ENCODE measurements at places on chromosomes 1 and 21. TPM values are rescaled to one million over a fixed set of nuclear protein-coding genes. Genes with fewer than 3 reads are reported as not detected.

CFHR3 gene
- total RNA-seq, result not detected

MSH4 gene
- 0.60 TPM for total RNA-seq

RYR2 gene
- 8.8 TPM for total RNA-seq

OR2M3 gene
- not detected for total RNA-seq

RNASEL gene
- 3.6 TPM for total RNA-seq

ACTN2 gene
- total RNA-seq, result 0.21 TPM

DNA sequence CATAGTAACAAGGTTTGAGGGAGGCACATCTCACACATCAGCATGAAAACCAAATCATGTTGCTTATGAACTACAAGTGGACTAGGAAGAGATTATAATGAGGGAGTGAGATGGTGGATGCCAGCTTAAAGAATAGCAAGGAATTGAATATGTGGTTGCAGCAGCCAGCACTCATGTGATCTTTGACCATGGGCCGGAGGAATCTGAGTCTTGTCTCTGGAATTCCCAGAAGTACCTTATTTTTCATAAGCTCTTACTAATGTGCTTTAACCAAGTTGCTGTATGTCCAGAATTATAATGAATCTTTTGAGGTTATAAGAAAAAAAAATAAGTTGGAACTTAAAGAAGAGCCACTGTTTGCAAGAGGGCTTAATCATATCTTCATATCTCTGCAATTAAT lies 97.0 kb downstream of the DISP1 start:
- H3K27me3 ChIP-seq, result no peaks in the 10 kb centered on the region
- no peaks in the 10 kb centered on the region for H3K4me1 ChIP-seq
- no peak overlapping the region for H3K4me3 ChIP-seq
- no peaks in the 10 kb centered on the region for H3K36me3 ChIP-seq

DNA sequence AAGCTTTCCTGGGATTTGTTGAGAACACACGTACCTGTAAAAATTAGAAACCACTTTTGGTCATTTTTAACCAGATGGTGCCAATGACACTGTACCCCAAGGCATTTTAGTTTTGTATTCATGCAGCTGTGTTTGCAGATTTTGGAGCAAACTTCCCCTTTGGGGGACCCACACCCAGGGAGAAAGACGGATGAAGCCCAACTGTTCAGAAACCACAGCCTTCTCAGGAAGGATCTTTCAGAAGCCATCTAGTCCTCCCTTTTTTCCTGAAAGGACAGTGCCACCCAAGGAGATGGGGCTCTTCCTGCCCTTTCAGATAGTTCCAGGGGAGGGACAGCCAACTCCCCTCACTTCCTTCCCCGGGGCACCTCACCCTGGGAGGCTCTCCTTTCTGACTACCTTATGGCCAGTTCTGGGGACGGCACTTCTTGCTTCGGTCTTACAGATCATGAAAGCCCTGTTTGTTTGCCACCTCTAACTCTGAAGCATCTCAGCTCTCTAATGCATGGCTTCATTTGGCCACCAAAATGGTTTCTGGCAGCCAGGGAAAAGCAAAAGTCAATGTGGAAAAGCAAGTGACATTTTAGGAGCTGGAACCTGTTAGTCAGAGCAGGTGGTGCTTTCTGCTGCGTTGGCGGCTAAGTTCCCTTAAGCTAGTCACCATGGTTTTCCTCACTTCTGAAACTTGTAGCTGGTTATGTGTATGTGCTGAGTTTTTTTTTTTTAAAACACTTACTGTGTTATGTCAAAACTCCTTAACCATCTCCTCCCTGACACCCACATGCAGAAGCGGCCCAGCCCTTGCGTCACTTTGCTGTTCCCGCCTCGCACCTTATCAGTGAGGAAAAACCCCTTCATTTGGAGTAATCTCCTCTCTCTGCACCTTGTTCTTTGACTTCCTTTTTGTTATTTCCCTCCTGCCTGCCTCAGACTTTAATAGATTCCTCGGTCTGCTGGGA lies 10.1 kb downstream of the TMCC2 start:
- peaks cover 8% of the 10 kb centered on the region for H3K36me3 ChIP-seq
- DNase-seq, result no peak
- peak overlapping the region; percentile 91 for H3K27ac ChIP-seq
- no peaks in the 10 kb centered on the region for H3K27me3 ChIP-seq
- peaks cover 38% of the 10 kb centered on the region for H3K4me1 ChIP-seq

- H3K4me3 ChIP-seq, result no peak overlapping the region
- H3K36me3 ChIP-seq, result no peaks in the 10 kb centered on the region
- H3K27ac ChIP-seq, result no peak overlapping the region
These were observed 40.3 kb downstream of the CLEC20A start for GRCh38 chr1:178456472-178456871.

- H3K27me3 ChIP-seq, result no peaks in the 10 kb centered on the region
- H3K4me1 ChIP-seq, result peaks cover 2% of the 10 kb centered on the region
- no peak for DNase-seq
- H3K27ac ChIP-seq, result no peak overlapping the region
These were observed 19.6 kb downstream of the CCDC24 start for GRCh38 chr1:44010935-44011471.

DNA sequence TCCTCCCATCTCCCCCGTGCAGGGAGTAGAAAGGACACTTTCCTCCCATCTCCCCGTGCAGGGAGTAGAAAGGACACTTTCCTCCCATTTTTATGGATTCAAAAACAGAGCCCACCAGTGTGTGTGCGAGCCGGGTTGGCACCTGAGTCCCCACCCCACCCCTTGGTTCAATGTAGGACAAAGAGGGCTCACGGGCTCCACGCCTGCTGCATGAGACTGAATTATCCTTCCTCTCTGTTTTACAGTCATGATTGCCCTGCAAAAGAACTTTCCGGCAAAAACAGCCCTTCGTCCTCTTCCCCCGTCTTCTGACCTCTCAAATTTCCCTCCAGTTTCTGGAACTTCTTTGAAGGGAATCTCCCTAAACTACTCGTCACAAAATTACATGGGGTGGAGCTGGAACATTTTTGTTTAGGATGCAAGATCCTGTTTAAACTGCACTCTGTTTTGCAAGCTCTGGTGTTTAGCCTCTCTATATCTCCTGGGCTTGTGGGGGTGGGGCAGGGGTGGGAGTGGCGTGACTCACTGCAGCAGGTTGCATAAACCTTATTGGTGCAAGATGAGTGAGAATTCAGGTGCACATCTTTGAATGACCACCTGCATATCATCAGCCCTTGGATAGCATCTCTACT lies 99.8 kb downstream of the PSMG1 start:
- no peaks in the 10 kb centered on the region for H3K36me3 ChIP-seq
- no peak overlapping the region for H3K27ac ChIP-seq
- H3K4me1 ChIP-seq, result no peaks in the 10 kb centered on the region
- H3K27me3 ChIP-seq, result peaks cover 11% of the 10 kb centered on the region
- no peak for DNase-seq

DNA sequence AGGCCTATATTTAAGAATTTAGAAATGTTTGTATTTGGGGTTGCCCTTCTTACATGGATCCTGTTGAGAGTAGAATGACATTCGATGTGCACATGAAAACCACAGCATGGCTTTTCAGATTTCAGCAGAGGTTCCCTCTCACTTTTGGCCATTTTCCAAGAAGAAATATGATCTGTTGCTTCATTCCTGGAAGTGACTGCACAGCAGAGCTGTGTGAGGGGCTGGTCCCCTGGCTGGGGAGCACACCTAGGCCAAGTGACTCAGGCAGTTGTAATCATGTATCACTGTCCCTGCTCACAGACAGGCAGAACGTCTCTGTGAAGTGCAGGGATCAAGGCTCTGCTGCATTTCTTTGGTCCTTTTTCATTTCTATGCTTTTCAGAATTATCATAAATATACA lies 32.3 kb downstream of the AGT start:
- DNase-seq, result no peak
- H3K27me3 ChIP-seq, result no peaks in the 10 kb centered on the region
- no peak overlapping the region for H3K27ac ChIP-seq
- no peaks in the 10 kb centered on the region for H3K4me1 ChIP-seq

GRCh38 chr1:89871768-89872473 lies 51.1 kb downstream of the LRRC8D start:
- DNase-seq, result no peak
- no peaks in the 10 kb centered on the region for H3K27me3 ChIP-seq
- peaks cover 44% of the 10 kb centered on the region for H3K36me3 ChIP-seq
- H3K4me1 ChIP-seq, result peaks cover 25% of the 10 kb centered on the region

DNA sequence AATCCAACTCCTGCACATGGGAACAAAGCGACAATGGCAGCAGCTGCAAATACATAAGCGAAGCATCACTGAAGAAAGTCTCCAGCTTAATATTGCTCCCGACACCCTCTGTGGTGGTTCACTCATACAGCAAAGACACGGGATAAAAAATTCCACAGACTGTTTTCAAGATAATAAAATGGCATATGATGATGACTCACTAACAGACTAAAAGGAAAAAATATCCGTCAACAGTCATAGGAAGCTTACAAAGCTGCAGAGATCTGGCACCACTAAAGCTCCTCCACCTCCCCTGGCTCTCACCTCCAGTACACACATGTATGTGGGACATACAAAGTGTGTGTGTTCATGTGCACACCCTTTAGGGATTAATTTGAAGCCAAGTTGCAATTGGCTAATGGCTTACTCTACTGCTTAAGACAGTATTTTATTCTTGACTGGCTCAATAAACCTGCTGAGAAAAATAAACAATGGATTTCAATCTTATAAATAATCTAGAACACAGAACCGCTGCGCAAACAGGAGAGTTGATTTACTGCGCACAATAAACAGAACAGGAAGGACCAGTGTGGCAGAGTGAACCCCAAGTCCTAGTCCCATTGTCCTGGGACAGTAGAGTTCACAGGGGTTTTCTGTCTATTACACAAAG lies 94.4 kb downstream of the SLC45A1 start:
- H3K36me3 ChIP-seq, result peaks cover 66% of the 10 kb centered on the region
- H3K27ac ChIP-seq, result no peak overlapping the region
- peaks cover 35% of the 10 kb centered on the region for H3K4me1 ChIP-seq
- H3K27me3 ChIP-seq, result no peaks in the 10 kb centered on the region
- no peak for DNase-seq
- no peak overlapping the region for H3K4me3 ChIP-seq

GRCh38 chr21:44529011-44529421 lies 11.0 kb downstream of the KRTAP10-1 start:
- no peak for DNase-seq
- H3K4me1 ChIP-seq, result no peaks in the 10 kb centered on the region
- no peak overlapping the region for H3K27ac ChIP-seq

DNA sequence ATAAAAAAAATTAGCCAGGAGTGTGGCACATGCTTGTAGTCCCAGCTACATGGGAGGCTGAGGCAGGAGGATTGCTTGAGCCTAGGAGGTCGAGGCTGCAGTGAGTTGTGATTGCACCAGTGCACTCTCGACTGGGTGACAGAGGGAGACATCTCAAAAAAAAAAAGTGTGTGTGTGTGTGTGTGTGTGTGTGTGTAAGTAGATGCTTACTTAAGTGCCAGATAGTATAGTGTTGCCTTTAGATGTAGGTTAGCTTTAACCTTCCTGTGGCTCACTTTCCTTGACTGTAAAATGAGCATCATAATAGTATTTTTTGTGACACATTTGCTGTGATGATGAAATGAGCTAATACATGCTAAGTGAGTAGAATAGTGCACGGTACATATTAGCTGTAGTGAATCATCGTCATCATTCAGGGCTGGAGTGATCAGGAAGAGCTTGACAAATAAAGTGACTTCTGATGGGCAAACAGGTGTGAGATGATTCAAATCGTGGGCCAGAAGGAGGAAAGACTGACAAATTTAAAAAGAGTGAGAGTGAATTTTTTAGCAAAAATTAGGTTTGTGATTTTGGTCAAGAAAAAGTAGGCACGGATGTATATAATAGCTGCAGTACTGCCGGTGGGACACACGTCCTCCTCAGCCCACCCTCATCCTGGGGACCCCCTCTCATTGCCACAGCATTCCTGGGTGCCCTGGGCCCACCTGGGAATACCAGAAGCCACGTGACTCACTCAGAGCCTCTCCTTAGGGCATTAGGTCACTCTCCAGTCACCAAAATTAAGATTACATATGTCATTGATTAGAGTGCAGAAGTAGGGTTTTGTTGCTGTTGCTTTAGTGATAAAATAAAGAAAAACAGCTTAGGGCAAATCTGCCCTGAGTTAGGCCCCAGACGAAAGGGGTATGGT lies 33.9 kb downstream of the EIF2D start:
- no peak for DNase-seq
- no peaks in the 10 kb centered on the region for H3K27me3 ChIP-seq
- peak overlapping the region; percentile 55 for H3K4me3 ChIP-seq
- peak overlapping the region; percentile 98 for H3K27ac ChIP-seq
- H3K4me1 ChIP-seq, result peaks cover 96% of the 10 kb centered on the region

DNA sequence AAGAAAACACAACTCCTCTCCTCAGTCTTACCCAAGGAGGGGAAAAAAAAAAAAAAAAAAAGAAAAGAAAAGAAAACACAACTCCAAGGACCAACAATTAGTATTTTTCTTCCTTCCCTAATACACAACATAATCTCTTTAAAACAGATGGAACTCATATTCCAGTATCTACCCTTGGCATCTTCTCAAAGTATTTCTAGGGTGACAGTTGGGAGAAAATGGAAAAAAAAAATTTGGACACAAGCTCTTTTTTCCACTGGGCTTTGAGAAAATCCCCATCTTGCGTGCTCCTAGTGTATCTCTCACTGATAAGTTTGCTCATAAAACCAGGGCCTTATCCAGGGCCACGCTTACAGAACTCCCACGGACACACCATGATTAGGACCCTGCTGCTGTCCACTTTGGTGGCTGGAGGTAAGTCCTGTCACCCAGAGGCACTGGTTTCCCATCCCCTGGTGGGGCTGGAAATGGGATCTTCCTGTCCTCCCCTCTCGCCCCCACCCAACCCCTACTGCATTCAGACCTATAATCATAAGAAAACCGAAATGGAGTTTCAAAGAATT lies at the start of gene CELA2B:
Gene CELA2B (plus strand): TSS at position 353 of the 563 bp plus-strand sequence. CDS start 22 bp downstream, at position 375.
- no peaks in the 10 kb centered on the region for H3K4me1 ChIP-seq
- H3K27ac ChIP-seq, result no peak within 1 kb of the TSS
- no peaks in the 10 kb centered on the region for H3K36me3 ChIP-seq
- H3K4me3 ChIP-seq, result no peak within 1 kb of the TSS

GRCh38 chr21:22711636-22712035 lies 1713.4 kb downstream of the NCAM2 start:
- no peak for DNase-seq
- H3K36me3 ChIP-seq, result no peaks in the 10 kb centered on the region
- no peaks in the 10 kb centered on the region for H3K4me1 ChIP-seq
- H3K27ac ChIP-seq, result no peak overlapping the region
- no peaks in the 10 kb centered on the region for H3K27me3 ChIP-seq

DNA sequence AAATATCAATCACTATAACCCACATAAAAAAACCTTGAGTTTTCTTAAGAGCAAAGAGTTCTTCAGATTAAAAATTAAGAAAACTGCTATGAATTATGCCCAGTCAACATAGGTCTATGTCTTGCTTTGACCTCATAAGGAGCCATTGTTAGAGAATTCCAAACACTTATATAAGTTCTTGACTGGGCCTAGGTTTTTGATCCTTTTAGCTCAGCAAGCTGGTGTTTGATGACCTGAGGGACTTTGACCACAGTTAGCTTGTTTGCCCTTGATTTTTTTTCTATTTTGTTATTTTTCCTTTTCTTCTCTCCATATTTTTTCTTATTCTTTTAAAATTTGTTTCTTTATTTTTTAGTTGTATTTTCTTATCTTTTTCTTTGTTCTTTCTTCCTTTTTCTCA lies 122.3 kb downstream of the RHOU start:
- no peak overlapping the region for H3K4me3 ChIP-seq
- H3K27me3 ChIP-seq, result peaks cover 49% of the 10 kb centered on the region
- H3K27ac ChIP-seq, result no peak overlapping the region
- peaks cover 8% of the 10 kb centered on the region for H3K4me1 ChIP-seq
